CD4-positive, alpha-beta T cell treated with Interleukin-4 for 4 hours (primary cell): ENCODE measurements at places on chromosomes 4 and X.

DNA sequence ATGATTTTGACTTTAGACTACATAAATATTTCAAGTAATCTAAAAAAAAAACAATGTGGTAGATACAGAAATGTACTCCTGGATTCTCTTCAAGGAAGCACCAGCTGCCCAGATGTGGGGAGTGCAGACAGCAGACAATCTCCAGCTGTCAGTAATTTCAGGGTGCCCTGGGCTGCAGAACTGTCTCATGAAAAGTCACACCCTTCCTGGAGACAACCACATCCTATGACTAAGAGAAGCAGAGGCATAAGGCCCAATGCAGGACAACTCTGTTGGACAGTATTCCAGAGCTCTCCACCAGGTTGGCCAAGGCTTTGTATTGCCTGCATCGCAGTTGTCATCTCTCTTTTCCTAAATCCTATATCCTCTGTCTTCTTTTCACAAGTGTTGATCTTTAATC, 34.4 kb upstream of the BLTP1 start:
- DNase-seq = peak; percentile 43

GRCh38 chrX:10566716-10567097, 53.7 kb downstream of the MID1 start:
- no peak for DNase-seq

GRCh38 chr4:84866295-84866694, 100.2 kb downstream of the WDFY3 start:
- no peak for DNase-seq

DNA sequence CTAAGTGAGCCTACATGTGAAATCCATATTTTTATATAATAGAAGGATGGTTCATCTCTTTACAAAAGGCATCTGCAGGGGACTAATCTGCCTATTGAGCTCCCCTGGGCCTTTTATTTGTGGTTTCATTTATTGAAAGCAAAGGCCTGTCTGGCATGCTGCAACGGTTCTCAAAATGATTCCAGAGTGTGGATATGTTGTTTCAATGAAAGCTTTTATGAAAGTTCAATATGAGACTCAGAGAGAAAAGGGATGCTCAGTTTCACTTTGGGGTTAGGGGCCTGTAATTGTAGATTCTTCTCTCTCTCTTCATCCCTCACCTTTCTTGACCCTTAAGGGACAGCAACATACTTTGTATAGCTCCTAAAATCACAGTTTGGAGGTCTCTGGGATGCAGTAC, 204.2 kb upstream of the CASK start:
- DNase-seq = no peak
